ENCODE measurements at places on chromosomes 5 and 9.

DNA sequence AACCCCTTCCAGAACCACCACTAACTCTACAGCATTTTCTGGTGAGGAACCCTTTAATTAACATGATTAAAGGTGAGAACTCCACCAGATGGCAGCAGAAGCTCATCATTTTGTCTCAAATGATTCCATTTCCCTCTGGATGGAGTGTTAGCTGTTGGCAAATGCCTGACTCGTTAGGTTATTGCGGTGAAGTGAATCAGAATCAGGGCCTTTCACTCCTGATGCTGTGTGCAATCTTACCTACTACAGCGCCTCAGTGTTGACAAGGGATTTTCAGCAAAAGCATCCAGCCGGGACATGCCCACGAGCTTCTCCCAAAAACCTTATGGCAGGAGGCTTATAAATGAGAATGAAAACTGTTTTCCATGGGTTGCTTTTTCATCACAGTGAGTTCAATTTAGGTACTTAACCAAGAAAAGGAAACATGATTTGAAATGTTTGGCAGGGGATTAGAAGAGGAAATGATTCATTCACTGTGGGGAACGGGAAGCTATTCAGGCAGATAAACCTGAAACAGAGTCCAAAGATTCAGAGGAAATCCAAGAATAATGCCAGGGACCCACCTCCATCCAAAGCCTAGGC is 48.0 kb upstream of the CAST start:
- peak; percentile 83 for DNase-seq

DNA sequence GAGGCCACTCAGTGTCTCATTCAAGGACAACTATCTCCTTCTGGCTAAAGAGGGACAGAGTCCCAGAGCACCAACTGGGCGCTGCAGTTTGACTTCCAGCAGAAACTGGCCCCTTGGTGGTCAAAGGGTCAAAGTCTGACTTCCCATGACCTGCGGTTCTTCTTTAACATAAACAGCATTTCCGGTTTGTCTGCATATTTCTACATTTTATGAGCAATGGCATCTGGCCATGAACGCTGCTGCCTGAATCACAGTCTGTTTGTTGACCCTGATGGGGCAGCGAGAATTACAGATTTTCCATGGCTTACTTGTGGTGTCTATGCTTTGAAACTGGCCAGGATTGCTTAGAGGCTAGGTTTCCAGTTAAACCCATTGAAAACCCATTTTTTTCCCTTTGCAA is 1.3 kb downstream of the TNFSF15 start:
- DNase-seq: no peak

GRCh38 chr5:174175716-174176268 is 130.3 kb downstream of the NSG2 start:
- DNase-seq: no peak

DNA sequence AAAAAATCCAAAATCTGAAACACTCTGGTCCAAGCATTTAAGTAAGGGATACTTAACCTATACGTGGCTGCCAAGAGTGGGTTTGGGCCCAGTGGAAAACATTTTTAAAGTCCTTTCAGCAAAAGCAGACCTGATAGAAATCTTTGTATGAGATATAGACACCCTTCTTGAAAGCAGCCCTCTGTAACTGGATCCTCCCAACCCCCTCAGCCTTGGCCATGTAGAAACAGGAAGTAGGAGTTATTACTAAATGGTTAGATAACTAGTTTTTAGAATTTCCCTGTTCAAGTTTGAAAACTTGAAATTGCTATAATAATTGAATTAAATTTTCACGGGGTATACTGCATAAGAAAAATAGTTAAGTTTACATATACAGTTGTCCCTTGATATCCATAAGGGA is 111.3 kb upstream of the PCA3 start:
- no peak for DNase-seq

DNA sequence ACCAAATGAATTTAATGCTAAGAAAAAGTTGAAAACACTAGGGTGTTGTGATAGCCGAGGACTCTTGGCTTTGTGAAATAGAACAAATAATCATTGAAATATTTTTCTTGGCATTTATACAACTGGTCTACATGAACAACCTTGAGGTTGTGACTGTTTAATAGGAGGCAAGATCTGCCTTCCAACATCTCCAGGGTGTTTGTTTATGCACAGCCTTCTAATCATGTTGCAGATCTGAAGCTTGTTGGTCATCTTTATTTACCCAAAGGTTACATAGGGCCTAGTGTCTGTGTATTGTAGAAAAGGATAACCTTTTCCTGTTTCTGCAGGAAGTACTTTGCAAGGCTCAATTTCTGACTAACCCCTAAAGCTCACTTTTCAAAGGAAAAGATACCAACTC is 65.2 kb upstream of the RANBP3L start:
- no peak for DNase-seq

DNA sequence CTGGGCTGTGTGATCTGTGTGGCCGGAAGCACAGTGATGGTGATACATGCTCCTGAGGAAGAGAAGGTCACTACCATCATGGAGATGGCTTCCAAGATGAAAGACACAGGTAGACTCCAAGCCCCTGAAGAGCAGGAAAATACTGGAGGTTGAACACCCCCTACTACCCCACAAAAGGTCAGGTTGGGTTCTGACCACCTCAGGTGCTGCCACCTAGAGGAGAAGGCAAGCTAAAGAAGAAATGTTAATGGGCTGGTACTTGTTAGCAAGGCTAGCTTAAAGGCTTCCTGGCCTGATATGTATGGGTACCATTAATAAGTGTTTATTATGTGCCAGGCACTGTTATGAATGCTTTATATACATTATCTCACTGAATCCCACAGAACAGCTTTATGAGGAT is 11.7 kb downstream of the NIPAL4 start:
- no peak for DNase-seq

- no peak for DNase-seq
Observed at GRCh38 chr5:647311-647710, 35.2 kb downstream of the CEP72 start.

GRCh38 chr9:83066771-83067170 is 3.8 kb upstream of the RASEF start:
- peak; percentile 49 for DNase-seq

GRCh38 chr9:135960411-135961276 is 529 bp downstream of the UBAC1 start:
- DNase-seq: no peak

GRCh38 chr9:81592887-81593266 is 96.5 kb downstream of the TLE1 start:
- DNase-seq: no peak

- no peak for DNase-seq
Observed at GRCh38 chr9:86966852-86967511, 19.7 kb upstream of the GAS1 start.

GRCh38 chr5:77751328-77752023 is 24.7 kb downstream of the TBCA start:
- no peak for DNase-seq

DNA sequence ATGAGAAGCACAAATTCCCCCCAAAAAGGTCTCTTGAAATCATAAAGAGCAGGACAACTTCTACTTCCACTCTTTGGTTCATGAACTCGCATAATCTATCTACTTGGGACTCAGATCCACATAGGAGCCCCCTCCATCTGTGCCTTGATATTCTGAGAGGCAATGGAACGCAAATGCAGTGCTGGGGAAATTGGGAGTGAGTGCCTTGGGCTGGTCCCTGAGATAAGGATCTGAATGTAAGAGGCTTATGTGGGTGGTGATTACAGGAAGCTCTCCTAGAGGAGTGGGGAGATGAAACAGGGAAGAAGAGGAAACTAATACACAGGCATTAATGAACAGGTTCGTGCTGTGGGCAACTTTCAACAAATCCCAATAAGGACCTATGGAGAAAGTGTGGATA is 285.6 kb downstream of the RASEF start:
- DNase-seq: no peak

DNA sequence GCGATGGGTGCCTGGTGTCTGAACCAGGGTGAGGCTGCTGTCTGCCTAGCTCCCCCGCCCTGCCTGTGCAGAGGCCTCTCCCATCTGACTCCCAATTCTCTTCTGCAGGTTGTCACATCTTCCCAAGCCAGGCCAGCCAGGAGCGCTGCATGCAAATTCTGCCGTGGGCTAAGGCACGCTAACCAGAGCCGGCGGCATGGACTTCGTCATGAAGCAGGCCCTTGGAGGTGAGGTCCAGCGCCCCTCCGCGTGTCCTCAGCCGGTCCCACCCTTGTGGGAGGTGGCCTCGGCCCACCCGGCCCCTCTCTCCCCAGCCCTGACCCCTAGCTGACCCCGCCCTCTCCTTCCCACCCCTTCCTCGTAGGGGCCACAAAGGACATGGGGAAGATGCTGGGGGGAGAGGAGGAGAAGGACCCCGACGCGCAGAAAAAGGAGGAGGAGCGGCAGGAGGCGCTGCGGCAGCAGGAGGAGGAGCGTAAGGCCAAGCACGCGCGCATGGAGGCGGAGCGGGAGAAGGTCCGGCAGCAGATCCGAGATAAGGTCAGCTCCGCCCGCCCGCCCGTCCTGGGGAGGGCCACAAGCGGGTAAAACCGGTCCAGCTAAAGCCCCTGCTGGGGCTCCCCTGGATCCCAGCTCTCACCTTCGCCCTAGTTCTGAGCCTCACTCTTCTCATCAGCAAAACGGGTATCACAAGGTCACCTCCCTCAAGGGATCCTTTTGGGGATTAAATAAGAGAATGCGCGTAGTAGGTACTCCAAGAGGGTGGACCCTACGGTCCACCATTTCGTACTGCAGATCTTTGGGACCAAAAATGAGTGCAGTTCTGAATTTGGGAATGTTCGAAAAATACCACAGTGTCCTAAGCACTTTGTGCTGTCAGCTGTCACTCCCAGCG is 7.4 kb downstream of the CPLX2 start:
- DNase-seq: no peak

DNA sequence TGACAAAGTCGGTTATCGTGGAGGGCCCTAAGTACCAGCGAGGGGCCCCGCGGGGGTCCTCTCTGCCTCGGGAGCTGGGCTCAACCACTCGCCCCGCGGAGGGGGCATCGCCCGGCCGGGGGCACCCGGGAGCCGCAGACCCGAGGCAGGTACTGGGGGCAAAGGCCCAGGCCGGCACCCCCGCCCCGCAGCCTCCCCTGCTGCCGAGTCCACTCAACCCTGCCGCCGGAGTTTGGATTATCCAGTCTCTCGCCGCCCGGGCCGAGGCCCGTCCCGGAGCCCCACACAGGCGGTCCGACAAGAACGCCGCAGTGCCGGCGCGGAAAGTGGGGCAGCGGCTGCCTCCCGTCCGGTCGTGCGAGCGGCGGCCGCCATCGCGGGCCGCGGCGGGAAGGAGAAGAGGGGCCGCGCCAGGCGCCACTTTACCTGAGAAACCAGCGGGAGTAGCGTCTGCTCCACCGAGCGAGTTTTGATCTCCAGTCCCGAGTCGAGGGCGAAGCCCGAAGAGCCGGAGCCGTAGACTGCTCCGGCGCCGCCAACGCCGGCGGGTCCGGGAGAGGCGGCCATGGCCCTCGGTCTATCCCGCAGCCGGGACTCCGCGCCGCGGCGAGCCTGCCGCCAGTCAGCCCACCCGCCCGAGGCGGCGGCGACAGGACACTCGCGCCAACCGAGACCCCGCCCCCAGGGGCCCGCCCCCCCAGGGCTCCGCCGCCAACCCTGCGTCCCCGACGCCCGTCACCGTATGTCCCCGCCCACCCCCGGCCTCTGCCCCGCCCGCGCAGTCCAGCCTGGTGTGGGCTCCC is at the start of gene CTNNAL1:
CTNNAL1 (minus strand) TSS at position 624 of the 803 bp plus-strand sequence; CDS start at position 567, 57 bp downstream.
- peak; percentile 68 for DNase-seq

- DNase-seq: no peak
Observed at GRCh38 chr9:126705767-126706697, 92.3 kb downstream of the LMX1B start.

DNA sequence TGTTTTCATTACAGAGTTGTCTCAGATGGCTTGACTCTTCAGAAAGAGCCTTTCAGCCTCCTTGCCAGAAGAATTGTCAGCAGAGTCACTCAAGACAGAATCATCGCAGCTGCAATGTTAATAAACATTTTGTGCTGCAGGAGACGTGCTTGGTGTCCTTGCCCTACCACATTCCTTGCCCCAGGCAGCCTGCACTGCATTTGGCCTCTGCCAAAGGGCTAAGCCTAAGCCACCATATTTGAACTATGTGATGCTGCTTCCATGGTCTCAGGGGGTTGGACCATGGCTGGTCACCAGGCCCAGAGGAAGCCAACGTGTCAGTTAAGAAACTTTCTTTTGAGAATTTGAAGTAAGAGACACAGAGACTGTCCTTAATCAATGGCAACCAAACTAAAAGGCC is 145.4 kb downstream of the ACTL7B start:
- DNase-seq: no peak

- DNase-seq: no peak
Observed at GRCh38 chr9:5354184-5354583, 14.5 kb upstream of the RLN1 start.

GRCh38 chr5:75203604-75204003 is 33.1 kb downstream of the ANKRD31 start:
- no peak for DNase-seq

DNA sequence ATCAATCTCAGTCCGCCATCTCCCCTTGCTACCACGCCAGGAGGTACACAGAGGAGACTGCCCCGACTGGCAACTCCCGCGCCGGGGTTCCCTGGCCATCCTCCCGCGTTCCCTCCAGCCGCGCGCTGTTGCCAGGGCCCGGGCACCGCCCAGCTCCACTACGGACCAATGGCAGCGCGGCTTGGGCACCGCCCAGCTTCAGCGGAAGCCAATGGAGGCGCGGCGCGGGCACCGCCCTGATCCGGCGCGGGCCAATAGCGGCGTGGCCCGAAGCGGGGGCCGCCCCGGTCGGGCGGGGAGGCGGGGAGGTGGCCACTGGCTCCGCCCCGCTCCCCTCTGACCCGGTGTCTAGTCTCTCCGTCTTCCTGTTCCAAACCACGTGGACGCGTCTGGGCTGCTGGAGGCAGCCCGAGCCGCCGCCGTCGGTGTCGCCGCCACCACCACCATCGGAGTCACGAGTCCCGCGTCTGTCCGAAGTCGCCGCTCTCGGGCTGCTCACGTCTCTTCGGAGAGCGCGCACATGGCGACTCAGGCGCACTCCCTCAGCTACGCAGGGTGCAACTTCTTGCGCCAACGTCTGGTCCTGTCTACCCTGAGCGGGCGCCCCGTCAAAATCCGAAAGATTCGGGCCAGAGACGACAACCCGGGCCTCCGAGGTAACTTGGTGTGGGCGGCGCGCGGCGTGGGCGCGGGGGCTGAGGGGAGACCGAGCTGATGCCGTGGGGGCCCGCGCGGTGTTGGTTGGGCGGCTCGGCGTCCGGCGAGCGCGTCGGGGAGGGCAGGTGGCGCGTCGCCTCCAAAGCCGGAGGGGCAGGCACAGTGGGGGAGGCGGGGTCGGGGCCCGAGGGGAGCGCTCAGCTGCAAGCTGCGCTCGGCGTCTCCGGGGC is at the start of gene RCL1:
RCL1 (plus strand) TSS at position 373 of the 887 bp plus-strand sequence; CDS start at position 521, 148 bp downstream.
- peak; percentile 81 for DNase-seq

DNA sequence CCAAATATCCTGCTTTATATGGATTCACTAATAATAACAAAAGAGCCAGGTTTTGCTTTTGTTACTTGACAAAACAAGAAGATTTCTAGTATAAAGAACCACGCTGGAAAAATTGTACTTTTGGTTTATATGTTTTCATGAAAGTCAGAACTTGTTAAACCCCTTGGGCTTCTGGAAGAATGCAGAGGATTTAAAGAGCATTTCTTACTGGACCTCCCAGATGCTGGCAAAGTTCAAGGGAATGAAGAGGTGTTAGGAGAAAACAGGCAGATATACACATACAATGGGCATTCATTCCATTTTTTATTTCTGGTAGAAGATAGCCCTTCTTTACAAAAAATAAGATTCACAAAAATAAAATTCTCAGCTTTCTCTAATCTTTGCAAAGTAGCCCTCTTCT is 61.1 kb downstream of the SAXO1 start:
- no peak for DNase-seq

Data from amniotic stem cell (primary cell).